Right lung (tissue), 10 donors: ENCODE measurements at places on chromosomes 5 and 9.
A peak's percentile ranks its signal among the peaks of the same experiment; 100 is the strongest.

DNA sequence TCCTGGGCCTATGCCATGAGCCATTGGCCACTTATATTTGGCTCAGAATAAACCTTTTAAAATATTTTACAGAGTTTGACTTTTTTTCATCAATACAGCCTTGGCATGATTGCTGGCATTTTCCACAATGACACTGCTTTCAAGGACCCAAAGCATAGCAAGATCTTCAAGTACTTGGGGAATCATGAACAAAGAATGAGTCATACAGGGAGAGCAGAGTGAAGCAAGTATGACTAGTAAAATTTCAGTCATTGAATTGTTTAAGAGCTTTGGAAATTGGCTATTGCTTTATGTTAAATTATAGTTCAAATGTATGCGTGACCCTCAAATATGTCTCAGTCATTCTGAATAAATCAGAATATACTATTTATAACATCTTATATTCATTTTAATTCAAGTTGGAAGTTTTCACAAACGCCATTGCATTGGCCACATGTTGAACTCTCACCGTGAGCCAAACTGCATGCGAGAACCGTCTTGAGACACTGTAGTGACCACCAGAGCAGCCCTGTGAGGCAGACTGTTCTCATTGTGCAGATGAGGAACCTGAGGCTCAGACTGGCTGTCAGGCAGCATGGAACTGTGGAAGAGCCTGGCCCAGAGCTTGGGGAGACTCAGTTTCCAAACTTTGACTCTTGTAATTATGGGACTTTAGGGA is 52.9 kb downstream of the GDNF start:
- no peak for DNase-seq

DNA sequence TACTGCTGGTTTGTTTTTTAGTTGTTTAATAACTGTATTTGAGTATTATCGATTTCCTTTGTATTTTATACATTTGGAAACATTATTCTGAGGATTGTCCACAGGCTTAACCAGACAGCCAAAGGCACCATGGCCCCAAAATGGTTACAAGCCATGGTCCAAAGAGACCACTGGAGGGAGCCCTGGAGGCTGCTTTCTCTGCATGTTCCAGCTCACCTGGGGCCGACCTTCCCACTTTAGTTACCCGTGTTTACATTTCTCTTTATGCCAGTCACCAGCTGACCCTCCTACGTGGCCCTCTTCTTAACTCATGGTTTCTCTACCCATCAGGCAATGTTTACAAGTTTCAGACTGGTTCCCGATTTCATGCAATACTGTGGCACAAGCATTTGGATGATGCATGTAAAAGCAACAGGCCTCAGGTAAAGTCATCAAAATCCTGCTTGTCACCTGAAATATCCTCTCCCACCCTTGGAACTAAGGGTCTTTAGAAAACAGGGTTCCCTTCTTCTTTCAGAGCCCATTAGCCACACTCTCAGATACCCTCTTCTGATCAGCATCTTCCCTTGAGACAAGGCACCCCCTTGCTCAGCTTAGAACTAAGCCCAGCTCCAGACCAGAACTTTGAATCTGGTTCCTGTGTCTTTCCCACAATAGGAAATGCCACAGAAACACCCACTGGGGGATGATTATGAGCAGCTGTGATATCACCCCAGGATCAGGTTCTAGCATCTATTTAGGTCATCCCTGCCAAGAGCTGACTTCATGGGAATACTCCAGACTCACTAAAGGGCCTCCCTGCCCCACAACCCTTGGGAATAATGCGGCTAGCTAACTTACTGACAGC is 49.9 kb upstream of the GARNL3 start:
- DNase-seq = no peak

DNA sequence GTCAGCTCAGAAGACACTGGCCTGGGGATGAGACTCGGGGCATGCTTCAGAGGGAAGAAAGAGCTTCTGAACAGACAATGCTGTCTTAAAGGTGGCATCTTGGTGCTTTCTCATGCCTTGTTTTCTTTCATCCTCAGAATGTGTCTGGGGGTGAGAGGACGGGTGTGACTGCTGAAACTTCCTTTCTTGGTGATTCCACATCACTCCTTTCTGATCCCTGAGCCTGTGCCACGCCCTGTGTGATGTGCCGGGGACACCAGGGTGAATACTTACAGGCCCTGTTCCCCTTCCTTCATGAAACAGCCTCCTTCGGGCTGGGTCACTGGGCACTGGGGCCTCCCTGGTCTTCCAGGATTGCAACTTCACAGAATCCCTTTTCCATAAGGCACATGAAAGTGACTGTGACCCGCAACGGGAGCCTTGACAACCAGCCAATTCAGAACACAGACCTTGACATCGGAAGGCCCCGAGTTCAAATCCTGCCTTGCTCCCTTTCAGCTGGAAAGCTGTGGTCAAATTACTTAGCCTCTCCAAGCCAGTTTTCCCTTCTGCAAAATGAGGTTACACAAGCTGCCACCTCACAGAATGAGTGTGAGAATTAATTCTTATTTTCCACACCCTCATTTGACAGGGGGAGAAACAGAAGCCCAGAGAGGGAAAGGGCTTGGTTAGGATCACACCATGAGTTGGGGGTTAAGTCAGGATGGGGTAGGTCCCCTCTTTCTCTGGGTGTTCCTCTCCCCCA is 44.1 kb upstream of the IL17B start:
- no peak for DNase-seq

GRCh38 chr9:124697326-124698200 is 73.5 kb downstream of the NR6A1 start:
- DNase-seq = no peak

GRCh38 chr9:90741036-90741435 is 60.6 kb upstream of the SYK start:
- DNase-seq = no peak

DNA sequence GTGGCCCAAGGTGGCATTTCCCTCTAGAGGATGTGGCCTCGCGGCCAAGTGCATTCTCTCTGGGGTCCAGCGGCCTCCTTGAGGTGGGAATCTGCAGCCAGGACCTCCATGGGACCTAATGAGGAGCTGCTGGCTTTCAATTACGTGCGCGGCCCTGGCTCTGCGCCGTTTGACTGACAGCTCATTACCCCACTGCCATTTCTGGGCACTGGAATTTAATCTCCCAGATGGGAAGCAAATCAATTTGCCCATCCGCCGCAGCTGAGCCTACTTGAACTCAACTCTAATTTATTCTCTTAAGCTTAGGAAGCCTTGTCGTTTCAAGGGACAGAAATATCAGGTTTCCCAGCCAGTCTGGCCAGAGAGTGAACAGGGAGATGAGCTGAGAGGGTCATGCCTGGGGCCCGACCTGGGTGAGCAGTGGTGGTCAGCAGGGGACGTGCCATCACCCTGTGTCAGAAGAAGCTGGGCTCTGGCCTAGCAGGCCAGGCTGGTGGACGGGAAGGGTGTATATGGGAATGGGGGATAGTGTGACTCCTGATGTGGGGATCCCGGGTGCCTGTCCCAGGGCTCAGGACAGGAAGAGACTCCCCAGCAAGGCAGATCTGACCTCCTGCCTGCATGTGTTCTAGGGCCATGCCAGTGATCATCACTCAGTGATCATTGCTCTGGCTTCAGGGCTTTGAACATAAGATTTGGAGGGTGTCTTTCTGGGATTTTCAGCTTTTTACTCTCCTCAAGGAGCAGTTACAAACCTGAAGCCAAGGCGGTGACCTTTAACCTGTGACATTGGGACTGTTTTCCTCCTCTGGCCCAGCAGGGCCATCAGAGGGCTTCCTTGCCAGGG is 69.7 kb downstream of the MACROH2A1 start:
- DNase-seq = no peak

DNA sequence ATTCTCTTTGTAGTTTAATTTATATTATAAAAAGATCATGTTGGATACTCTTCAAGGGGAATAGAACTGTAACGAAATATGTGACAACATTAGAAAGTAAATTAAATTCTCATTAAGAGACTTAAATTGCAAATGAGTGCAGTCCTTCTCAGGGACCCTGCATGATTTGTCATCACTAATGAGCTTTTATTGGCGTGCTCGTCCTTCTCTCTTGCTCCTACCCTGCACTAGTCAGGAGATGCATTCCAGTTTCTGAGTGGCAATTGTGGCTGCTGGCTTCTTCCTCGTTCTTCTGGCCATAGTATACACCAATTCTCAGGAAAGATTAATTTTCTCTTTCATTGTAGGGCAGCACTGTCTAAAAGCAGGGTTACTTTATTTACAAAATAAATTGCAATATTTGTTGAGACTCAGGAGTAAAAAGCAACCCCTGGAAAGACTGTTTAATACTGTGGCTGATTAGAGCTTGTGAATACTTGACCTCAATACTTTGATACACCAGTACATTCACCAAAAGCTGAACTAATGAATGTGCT is 376.3 kb upstream of the CHD1 start:
- no peak for DNase-seq

GRCh38 chr5:132777209-132778069 is at the start of gene SEPTIN8:
TSS of gene SEPTIN8 (minus strand) at chr5:132777239. CDS start at chr5:132777137, 102 bp downstream.
- peak; percentile 49 for DNase-seq
